Camera-type eye (tissue), 1 donor: ENCODE measurements at places on chromosomes 6 and 20. TPM values are rescaled to one million over a fixed set of nuclear protein-coding genes. Genes with fewer than 3 reads are reported as not detected.

Gene GPSM3
- total RNA-seq: 1.8 TPM

Gene SPATS1
- not detected for total RNA-seq

Gene LINC00237
- total RNA-seq: 2.1 TPM

Gene AKAP12
- total RNA-seq: 228 TPM

Gene CDSN
- total RNA-seq: not detected

Gene EEF1A2
- total RNA-seq: 87.6 TPM

Gene HMGCLL1
- total RNA-seq: 15.2 TPM

Gene VIP
- 0.77 TPM for total RNA-seq

Gene NQO2
- 9.5 TPM for total RNA-seq

Gene ZNF334
- total RNA-seq: 34.7 TPM
